ENCODE measurements at places on chromosomes 5 and 9.

GRCh38 chr9:134809826-134810225 lies 70.8 kb upstream of the FCN2 start:
- DNase-seq, result no peak

DNA sequence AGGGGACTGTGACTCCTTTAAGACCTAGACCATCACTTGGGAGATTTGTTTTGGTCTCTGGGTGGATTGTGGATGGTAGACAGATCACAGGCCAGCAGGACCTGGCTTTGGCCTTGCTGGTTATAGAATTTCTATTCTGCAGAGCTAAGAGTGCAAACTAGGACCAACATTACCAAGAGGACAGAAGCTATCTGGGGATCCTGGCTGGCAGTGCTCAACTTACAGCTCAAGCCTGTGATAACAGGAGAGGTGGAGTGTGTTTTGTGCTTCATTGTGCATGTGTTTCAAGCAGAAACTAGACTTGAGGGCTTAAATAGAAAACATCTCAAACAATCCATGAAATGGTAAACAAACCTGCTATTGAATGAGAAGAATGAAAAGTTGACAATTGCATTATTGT lies 106.7 kb downstream of the ZNF462 start:
- no peak for DNase-seq

DNA sequence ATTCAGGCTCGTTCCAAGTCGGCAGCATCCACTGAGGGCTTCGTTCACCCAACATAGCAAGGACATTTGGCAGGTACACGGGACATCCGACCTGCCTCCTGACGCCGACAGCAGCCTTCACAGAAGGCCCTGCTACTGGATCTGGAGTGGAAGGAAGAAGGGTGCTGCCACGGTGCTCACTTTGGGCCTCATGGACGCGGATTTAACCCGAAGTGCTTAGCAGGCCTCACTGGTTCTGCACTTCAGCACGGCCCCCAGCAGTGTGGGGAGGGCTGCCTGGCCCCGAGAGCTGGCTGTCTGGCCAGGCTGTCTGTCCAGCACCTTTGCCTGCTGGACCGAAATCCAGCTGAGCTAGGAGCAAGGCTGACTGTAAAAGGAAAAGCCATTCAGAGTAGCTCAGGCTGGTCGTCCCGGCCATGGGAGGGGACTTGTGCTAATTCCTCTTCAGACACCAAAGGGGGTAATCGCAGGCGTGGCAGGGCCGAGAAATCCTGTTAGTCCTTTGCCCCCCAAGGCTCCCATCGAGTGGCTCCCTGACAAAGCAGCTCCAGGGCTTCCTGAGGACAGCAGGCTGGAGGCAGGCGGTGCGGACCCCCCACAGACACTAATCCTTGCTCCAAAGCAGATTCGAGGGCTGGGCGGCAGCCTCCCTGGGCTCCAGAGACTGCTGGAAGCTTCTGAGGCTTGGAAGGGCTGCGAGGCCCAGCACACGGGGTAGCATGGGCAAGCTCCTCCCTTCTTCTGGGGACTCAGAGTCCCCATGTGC lies 11.1 kb upstream of the RXRA start:
- no peak for DNase-seq

DNA sequence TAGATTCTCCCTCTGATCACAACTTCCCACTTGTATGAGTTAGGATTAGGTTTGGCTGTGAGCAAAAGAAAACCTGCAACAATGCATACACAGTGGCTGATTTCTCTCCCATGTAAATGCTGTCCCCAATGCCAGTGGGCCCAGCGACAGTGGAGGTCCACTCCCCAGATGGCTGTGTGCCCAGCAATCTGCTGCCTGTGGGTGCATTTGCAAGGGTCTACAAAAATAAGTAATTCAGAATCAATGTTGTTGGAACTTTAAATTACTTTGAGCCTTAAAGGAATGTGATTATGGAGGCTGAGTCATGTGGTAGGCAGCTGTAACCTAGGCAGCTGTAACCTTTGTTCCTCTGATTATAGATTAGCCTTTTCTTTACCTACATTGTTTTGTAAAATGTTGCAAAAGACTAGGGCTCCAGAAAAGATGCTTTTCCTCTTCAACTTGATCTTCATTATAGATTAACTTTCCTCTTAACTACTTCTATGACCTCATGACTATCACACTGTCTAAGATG lies 14.2 kb upstream of the MXD3 start:
- no peak for DNase-seq

DNA sequence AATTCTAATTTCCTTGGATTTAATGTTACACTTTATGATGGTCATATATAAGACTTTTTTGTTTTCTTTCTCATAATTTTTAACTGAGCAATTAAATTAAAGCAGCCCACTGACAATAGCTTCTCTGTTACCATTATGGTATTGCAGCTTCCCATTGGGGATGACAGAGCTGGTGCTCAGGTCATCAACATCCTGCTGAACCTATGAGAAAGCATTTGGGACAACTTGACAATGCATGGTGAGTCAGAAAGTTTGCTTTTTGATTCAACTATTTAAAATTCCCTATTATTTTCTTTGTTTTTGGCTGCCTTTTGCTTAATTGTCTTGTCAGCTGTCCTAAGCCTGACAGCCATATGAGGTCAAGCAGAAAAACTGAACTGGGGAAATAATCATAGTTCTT lies 487.4 kb upstream of the RIOK2 start:
- DNase-seq, result no peak

DNA sequence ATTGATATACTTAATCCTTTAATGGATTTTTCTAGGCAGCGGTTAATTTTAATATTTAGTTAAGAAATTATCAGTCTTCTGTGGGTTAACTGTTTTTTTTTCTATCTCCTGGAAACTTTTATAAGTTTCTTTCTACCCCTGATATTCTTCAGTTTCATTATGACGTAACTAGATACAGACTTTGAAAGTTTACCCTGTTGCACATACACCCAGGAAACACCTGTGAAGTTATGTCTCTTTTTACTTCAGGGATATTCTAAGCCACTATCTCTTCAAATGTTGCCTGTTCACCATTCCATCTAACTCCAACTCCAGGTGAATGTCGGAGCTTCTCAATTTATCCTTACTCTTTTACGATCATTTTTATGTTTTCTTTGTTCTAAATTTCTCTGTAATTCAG lies 329.0 kb downstream of the ICE1 start:
- DNase-seq, result no peak

- peak; percentile 61 for DNase-seq
Observed at GRCh38 chr9:35907711-35908503, 1.4 kb upstream of the SPAAR start.

DNA sequence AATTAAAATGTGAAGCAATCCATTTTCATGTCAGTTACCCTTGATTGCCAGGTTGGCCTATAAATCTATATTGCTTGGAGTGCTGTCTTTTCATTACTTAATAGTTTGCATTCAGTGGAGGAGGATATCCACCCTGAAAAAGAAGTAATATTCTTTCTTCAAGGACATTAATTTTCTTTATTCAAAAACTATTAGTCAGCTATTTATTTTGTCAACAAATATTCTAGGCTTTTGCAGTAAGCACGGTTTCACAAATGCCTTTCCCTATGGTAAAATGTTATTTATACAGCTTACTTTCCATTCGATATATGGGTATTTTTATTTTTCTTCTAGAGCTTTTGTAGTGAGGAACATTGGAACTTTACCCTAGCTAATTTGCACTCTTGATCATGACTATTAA lies 1176.9 kb upstream of the NUDT12 start:
- no peak for DNase-seq

DNA sequence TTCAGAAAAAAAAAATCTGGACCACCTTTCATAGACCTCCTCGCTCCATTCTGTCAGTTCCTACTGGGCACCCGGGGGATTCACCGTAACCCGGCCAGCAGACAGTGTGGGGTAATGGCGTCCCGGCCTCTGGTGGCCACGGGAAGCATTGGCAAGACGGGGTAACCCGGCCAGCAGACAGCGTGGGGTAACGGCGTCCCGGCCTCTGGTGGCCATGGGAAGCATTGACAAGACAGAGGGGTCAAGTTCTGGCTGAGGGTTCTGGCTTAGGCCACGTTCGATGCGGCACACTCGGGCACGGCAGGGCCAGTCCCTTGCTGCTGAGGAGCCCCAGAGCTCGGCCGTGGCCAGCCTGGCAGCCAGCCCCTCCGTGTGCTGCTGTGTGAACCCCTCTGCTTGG lies 116.2 kb upstream of the RAPGEF1 start:
- peak; percentile 52 for DNase-seq

DNA sequence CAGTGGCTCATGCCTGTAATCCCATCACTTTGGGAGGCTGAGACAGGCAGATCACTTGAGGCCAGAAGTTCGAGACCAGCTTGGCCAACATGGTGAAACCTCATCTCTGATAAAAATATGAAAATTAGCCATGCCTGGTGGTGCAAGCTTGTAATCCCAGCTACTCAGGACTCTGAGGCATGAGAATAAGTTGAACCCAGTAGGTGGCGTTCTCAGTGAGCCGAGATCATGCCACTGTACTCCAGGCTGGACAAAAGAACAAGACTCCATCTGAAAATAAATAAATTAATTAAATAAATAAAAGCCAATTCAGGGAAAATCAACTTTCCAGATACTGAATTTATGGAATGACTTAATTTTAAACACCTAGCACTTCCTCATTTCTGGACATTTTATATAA lies 1722.1 kb downstream of the MAT2B start:
- DNase-seq, result no peak

DNA sequence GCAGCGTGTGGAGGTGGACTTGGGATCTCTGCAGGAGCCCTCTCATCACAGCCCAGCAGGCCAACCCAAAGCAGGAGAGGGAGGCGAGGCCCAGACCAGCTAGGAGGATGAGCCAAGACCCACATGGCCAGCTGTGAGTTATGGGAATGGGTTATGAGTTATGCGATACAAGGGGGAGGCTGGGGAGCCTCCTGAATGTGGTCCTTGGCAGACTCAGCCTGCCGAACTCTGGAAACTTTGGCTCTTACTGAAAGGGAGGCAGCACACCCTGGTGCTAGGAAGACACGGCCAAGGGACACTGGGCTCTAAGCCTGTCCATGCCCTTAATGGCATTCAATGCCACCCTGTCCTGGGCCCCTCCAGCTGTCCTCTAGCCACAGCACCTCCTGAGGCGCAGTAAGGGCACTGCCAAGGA lies 7.7 kb upstream of the VAV2 start:
- DNase-seq, result no peak

GRCh38 chr9:89739511-89739910 lies 134.7 kb downstream of the GADD45G start:
- DNase-seq, result no peak

- DNase-seq, result no peak
Observed at GRCh38 chr5:117357886-117358285, 783.3 kb upstream of the SEMA6A start.

GRCh38 chr5:91018712-91019371 lies 364.3 kb downstream of the ARRDC3 start:
- DNase-seq, result no peak

DNA sequence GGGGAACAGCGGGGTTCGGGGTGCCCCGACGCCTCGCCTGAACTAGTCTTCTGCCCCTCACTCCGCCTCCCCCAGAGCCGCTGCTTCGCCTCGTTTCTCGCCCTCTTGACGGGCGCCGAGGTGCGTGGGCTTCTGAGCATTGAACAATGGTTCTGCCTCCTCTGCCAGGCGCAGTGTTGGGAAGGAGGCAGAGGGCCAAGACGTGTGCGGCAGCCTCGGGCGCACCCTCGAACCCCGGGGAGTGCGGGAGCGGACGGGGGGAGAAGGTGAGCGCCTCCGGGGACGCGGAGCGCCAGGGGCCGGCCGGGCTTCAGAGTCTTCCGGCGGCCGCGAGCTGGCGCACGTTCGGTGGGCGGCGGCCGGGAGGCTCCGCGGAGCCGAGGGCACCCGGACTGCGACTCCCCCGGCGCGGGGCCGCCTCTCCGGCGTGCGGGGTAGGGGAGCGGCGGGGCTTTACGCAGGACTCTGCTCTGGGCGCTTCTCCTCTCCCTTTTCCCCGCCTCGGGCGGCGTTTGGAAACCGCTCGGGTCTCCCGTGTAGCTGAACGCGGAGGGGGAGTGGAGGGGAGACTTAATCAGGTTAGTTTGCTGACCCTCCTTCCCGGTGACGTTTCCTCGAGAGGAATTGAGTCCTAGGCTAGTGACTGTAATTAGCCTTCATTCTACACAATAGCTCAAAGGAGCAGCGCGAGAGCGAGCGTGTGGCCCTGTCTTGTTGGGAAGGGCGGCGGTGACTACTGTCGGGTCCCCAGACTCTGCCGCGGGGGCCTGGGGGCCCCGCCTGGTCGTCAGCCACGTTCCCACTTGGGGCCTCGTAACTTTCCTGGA lies 1.1 kb downstream of the VLDLR start:
- no peak for DNase-seq

DNA sequence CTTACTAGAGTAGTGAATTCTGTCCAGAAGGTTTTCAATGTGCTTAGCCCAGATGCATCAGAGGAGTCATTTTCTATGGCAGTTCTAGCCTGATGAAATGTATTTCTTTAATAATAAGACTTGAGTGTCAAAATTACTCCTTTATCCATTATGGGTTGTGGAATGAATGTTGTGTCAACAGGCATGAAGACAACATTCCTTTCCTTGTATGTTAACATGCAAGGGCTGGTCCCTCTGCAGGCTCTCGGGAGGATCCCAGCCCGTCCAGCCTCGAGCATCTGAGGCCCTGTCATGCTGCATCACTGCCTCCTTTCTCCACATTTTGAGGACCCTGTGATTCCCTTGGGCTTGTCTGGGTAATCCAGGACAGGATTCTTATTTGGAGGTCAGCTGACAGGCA lies 42.9 kb upstream of the FAM120AOS start:
- no peak for DNase-seq

GRCh38 chr9:98201749-98202148 lies 9.3 kb upstream of the CORO2A start:
- no peak for DNase-seq

DNA sequence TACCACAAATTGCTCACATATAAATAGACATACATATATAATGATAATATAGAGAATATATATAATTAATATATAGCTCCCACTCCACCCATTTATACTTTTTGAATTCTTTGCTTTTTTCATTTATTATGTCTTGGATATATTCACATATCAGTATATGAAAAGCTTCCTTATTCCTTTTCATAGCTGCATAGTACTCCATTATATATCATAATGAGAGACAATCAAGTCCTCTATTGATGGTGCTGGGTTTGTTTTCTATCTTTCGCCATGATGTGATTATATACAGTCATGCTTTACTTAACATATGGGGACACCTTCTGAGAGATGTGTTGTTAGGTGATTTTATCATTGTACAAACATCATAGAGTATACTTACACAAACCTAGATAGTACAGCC lies 51.6 kb upstream of the ELL2 start:
- DNase-seq, result no peak

DNA sequence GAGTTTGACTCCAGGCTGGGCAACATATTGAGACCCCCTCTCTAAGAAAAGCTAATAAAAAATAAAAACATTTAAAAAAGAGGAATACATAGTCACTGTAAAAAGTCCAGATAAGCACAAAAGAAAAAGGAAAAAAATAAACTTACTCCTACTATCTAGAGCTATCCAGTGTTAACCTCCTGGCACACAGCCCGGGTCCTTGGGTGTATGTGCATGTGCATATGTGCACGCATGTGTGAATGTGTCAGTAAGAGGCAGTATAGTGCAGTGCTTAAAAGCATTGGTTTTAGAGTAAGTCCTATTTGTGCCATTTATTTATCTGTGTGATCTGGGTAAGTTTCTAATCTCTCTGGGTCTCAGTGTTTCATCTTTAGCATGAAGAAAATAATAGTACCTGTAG lies 26.7 kb downstream of the FAM219A start:
- no peak for DNase-seq
